ENCODE measurements at places on chromosomes 3 and 15.
A peak's percentile ranks its signal among the peaks of the same experiment; 100 is the strongest.

DNA sequence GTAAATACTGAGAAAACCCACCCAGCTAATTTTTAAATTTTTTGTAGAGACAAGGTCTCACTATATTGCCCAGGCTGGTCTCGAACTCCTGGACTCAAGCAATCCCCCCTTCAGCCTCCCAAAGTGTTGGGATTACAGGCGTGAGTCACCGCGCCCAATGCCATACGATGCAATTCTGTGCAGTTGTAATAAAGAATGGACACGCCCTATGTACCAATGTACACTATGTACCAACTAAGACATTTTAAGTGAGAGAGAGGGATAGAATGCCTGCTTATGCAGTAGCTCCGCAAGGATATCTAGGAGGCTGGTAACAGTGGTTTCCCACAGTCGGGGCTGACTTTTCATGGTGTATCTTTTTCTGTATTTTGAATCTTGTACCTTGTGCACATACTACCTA, 14.6 kb downstream of the ZNF710 start:
- DNase-seq, result peak; percentile 44

DNA sequence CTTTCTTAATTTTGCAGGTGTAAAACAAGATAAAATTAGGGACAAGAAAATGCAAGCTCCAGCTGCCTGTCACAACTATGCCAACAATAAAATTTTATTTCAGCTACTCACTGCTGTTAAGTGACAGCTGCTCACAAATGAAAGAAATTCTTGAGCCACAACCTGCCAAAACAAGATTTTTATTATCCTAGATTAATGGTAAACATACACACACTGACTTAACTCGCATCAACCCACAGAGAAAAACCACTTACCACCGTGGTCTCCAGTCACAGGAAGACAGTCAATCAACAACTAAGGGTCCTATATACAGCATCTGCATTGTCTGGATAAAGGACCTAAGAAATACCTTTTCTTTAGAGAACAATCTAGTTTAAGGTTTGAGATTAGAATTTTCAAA, 31.3 kb downstream of the EFL1 start:
- DNase-seq, result no peak

- DNase-seq, result peak; percentile 6
Measured at GRCh38 chr3:132255041-132255745, 62.0 kb upstream of the ACP3 start.

GRCh38 chr15:92460023-92460422, 66.3 kb downstream of the ST8SIA2 start:
- no peak for DNase-seq

DNA sequence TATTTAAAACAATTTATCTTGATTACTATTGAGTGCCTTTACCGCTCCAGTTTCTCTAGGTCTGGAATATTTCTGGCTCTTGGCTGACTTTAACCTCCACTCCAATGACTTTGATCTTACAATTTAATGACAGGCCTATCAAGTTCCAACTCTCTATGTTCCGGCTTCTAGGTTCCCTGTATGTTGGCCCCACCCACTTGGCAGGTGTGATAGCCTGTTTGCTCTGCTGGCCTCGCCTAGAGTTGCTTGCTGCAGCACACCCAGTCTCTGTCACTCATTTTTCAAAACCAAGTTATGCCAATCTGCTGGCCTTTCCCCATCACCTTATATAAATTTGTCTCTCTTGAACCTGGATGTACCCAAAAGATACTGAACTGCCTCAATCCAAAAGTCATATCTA, 428.0 kb downstream of the ROBO1 start:
- no peak for DNase-seq

DNA sequence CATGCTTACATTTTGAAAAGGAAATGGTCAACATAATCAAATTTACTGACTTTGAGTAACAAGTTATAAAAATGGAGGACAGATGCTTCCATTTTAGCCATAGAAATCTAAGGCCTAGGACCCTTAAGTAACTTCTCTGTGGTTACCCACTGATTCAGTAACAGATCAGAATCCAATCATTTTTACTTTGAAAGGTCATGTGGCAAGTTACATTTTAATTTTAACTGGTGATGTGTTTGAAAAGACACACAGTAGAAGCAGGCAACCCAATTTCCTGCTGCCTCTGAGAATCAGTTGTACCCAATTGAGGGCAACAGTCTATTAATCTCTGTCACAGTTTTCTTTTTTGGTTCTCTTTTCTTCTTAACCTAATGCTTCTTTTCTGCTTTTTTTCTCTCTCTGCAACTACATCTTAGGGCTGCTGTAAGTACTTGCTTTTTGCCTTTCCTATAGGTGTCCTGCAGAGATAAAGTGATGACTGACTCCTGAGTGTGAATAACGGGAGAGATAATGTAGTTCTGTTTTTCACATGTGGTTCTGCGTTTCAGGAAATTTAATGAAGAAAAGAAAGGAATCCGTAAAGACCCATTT, 3.3 kb downstream of the ZWILCH start:
- DNase-seq, result no peak

DNA sequence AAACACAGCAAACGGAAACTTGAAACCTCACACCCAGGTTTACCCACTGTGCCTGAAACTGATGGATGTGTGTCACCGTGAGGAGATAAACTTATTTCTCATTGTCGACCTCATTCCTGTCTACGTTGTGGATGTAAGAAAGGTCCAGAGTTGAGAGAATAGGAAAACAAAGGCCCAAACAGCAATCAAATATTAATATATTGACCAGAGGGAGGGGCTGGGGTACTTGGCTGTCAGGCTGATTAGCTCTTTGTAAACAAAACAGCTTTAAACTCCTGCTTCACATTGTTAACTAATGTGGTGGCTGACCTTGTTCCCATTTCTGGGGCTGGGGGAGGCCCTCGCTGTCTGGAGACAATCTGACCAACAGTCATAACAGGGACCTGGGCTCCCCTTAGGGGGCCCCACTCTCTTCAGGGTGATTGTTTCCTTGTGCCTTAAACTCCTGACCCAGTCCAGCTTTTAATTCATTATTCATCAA, 937.6 kb downstream of the MCTP2 start:
- no peak for DNase-seq

- no peak for DNase-seq
Measured at GRCh38 chr3:106341586-106342162, 472.9 kb upstream of the CBLB start.

- DNase-seq, result peak; percentile 40
Measured at GRCh38 chr3:16871915-16872842, 12.6 kb upstream of the PLCL2 start.

DNA sequence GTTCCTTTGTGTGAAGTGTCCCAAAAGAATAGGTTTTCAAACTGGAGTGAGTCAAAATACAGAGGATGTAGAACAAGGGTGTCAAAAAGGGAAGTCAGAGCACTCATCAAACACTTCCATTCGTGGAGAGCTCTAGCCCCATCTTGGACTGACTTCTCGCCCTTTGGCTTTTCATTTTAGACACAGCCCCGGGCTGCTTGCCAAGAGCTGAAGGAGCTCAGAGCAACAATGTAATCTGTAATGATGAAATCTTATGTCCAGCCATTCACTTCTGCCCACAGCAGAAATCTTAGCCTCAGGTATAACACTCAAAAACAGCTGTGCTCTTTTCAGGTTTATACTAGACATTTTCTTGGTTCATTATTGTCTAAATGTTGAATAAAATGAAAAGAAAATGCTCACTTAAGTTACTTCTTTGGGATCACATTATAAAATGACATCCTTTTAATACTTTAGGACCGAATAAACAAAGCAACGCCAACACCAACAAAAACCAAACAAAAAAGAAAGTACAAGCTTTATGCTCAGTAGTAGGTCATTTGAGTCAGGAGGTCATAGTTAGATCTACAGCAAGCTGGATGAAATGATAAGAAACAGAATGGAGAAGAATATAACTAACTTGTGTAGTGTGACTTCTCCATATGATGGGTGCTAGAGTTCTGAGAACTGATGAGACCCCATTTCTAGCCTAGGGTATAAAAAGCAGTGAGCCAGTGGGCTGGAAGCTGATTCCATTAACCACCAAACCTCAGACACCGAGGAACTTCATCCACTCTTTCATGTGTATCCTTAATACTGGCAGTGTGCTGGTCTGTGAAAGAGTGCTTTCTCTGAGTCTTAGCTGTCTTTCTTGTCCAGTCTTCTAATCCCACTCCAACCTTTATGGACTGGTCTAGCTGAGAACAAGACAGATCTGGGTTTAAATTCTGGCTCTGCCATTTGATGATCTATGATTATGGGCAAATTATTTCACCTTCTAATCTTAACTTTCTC, 131.8 kb upstream of the SLC7A14 start:
- no peak for DNase-seq

DNA sequence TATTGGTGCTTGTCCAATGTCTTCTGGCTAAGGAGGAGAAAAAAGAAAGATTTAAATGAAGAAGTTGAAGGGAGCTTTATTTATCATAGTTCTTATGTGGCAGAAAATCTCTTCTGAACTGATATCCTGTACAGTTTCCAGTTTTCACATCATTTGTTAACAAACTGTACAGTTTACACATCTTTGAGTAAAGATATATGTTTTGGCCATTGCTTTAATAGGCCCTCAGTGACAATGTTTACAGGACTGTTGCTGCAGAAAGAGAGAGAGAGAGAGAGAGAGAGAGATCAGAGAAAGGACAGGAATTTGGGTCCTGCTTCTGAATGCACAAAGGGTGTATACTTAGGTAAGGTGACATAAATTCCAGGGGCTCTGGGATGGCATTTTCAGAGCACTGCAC, 188.3 kb downstream of the NR1D2 start:
- DNase-seq, result no peak

DNA sequence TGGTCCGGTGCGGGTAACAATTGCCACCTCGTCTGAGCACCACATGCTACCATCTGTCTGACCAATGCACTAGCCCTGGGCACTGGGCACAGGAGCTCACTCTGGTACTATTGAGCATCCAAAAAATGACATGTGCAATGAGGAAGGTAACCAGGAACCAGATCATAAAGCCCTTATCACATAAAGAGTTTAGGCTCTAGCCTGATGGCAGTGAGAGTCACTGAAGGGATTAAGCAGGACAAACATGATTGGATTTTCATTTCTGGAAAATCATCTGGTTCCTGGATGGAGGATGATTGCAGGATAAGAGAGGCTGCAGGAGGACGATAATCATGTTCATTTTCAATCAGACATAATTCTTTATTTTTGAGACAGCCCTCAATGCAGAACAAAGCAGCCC, 12.4 kb downstream of the NDUFB4 start:
- DNase-seq, result no peak

GRCh38 chr3:129277829-129278271, 820 bp upstream of the HMCES start:
- DNase-seq, result no peak

DNA sequence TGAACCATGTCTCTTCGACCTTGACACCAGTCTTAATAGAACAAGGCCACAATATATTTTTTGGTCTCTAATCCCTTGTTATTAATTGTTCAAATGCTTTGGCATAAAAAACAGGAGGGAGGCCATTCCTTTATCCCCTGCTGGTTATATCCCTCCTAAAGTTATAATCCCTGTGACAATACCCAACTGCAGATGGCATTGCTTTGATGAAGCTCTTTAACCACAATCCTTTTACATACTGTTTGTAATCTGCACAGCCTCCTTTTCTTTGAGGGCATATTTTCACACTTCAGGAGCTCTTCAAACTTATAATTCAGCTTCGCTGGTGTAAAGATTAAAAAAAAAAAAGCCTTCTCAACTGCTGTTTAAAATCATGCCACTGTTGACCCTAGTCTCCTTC, 919.0 kb downstream of the EPHA3 start:
- no peak for DNase-seq

DNA sequence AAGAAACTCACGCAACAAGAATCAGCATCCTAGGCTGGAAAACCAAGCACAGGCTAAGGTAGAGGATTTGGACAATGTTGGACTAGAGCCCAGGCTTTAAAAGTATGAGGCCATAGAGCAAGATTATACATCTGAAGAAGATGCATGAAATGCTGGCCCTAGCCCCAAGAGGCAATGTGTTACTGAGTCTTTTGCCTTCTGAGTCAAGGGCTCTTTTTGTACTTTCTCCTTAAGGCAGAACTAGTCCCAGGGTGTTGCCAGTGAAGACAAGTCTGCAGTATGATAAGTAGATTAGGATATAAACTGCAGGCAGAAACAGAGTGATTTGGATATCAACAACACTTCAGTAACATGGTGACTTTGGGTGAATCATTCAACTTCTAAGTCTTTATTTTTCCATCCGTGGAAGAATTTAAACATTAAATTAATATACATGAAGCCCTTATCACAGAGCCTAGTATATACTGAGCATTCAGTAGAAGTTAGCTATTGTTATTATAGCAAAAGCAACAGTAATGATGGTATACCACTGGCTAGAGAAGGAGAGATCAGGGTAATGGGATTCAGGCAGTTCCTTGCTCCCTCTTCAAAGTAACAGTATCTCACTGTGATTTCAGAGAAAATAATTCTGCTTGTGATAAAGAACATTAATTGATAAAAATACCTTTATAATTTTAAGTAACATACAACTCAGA, 99.9 kb upstream of the MLF1 start:
- no peak for DNase-seq

DNA sequence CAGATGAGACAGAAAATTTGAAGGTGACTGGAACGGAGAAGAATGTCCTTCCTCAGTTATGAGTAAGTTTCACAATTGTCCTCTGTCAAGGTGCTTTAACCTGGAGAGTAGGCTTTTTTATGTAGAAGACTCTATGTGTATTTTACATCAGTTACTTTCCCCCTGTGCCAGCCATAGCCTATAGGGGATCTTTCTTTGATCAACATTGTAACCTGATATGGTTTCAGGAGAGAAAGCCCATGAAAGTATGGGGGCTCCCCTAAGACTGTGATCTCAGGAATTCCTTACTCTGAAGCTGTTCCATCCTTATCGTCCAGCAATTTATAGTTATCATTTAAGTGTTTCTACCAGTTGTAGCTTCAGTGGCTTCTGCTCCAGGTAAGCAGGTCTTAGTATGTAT, 1076.3 kb upstream of the EPHA6 start:
- DNase-seq, result no peak

- no peak for DNase-seq
Measured at GRCh38 chr3:79314544-79314943, 453.3 kb downstream of the ROBO1 start.

DNA sequence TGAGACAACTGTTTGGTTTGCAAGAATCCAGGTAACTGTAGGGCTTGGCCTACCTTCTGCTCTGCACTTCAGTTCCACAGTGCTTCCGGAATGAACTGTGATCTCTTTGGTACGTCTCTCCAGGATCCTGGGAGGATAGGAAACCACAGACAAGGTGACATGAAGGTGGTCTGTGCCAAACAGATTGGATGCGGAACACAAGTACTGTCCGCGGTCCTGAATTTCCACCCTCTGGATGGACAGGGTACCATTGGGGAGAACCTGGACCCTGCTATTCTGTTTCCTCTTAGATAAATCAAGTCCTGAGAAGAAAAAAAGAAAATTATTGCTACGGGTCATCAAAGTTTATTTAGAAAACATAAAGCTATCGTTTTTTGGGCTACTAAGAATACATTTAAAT, 17.3 kb downstream of the IGSF10 start:
- no peak for DNase-seq
